ENCODE measurements at places on chromosomes 5 and 9.

DNA sequence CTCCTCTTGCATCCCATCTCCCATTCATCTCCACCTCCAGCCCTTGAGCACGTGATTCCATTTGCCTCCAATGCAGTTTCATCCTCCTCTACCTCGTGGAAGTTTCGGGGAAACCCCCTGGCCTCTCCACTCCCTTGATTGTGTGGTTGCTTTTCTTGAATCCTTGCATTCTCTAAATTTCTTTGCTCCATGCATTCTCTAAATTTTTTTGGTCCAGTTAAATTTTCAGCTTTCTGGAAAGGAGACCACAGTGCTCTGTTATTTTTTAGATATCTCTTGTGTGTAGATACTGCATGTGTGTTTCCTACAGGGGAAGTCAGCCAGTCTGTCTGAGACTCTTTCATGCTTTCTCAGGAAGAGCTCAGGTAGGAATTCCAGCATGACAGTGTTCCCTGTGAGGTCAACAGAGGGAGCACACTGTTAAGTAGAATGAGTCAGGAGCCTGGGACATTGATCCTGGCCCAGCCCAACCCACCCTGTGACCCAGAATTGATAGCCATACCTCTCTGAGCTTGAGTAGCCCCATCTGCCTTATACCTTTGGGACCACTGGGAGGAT is 52.8 kb downstream of the AMBP start:
- DNase-seq, result no peak

- no peak for DNase-seq
Observed at GRCh38 chr5:107743373-107744000, 72.8 kb upstream of the EFNA5 start.

GRCh38 chr5:39518516-39518915 is 93.7 kb upstream of the DAB2 start:
- DNase-seq, result no peak

- DNase-seq, result no peak
Observed at GRCh38 chr5:134874831-134875655, 872 bp downstream of the TXNDC15 start.

- DNase-seq, result no peak
Observed at GRCh38 chr5:149388498-149389190, 9.6 kb upstream of the IL17B start.

DNA sequence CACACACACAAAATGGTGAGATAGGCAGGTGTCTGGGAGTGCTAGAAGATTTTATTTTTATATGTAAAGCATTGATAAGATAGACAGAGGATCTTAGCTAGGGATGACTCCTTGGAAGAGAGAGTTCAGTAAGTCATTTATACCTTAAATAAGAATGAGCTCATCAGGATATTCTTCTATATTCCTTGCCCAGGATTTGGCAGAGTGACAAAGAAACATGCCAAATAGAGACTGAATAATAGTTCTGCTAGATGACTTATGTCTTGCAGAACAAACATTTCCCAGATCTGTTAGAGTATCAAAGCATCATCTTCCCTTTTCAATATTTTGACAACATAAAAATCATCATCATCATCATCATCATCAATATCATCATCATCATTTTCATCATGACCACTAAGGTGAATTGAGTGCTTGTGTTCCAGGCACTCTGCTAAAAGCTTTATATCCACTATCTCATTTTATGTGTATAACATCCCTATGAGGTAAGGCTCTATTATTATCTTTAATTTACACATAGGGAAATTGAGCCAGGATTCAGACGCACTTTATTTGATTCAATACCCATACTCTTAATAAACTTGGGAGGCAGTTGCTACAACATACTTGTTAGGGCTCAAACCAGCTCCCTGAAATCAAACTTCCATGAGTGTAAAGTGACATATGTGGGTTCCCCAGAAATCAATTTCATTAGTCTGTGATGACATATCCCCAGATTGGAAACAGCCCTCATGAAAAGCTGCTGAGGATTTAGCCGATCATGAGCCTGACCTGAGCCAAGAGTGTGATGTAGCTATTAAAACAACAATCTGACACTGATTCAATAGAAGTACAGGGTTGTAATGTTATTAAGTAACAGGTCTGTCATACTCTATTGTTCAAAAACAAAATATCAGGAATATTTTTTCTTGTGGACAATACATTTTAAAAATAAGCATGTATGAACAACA is 176.3 kb upstream of the SEMA6A start:
- no peak for DNase-seq

GRCh38 chr9:71270554-71270953 is 149.1 kb upstream of the TRPM3 start:
- no peak for DNase-seq

DNA sequence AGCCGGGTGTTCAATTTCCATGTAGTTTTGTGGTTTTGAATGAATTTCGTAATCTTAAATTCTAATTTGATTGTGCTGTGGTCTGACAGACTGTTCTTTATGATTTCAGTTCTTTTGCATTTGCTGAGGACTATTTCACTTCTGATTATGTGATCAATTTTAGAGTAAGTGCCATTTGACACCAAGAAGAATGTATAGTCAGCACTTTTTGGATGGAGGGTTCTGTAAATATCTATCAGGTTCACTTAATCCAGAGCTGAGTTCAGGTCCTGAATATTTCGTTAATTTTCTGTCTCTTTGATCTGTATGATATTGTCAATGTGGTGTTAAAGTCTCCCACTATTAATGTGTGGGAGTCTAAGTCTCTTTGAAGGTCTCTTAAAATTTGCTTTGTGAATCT is 944.9 kb downstream of the TLE4 start:
- no peak for DNase-seq

DNA sequence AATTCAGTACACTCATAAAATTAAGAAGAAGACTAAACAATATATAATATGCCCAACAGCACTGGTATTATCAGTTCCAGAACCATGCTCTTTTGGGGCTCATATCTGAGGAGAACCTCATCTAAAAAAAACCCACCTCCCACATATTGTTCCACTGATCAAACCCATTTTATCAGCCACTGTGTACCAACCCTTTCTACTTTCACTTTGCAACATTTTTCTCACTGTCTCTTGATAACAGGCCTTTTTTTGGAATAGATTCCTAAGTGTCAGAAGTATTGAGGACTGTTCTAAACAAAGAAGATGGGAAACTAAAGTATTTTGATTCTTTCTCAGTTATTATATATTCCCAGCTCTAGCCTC is 173.2 kb downstream of the GABRB2 start:
- DNase-seq, result no peak

- no peak for DNase-seq
Observed at GRCh38 chr5:110343616-110344015, 382.9 kb downstream of the TMEM232 start.

GRCh38 chr9:75664597-75664996 is 225.9 kb upstream of the PCSK5 start:
- DNase-seq, result no peak

GRCh38 chr9:80885894-80886293 is 803.5 kb downstream of the TLE1 start:
- DNase-seq, result peak; percentile 38

DNA sequence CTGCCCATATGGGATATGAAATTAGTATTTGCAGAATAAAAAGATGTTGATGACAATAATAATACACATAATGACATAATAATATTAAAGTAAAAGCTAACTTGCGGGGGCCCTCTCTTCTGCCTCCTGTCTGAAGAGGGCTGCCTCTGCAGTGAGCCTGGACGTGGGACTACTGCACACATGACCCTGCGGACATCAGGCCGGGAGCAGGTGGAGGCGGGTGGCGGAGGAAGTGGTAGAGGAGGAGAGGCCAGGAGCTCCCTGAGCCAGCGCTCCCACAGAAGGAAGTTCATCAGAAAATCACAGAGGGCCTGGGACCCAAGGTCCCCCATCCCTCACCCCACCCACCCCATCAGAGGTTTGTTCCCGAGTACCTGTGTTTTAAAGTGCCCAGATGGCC is 60.5 kb downstream of the ROPN1L start:
- DNase-seq, result no peak

GRCh38 chr5:169765176-169765996 is 128.3 kb downstream of the DOCK2 start:
- no peak for DNase-seq

DNA sequence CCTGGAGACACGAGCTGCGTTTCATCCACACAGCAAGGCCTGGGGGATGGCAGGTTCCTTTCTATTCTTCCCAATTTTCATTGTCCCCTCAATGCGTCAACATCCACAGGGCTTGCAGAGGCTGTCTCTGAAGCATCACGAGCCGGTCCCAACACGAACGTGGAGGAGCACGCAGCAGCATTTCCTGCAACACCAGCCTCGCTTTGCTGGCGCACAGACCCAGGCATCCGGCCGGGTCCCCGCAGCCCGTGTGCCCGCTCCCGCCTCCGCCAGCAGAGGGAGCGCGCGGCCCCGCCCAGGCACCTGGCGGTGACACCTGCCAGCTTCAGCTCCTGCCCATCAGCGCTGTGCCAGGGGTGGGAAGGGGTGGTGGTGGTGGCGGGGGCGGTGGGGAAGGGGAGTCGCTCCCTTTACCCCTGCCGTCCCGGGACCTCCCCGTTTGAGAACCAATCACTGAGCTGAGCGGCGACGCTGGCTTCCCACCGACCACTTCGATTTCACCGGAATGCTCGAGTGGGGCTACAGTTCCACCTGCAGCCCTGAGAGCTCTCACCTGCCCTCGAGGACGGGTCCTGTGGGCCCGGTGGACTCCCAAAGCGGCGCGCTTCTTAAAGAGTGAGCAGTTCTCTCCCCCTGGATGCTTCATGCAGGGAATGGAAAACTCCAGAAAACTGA is 464.5 kb downstream of the ICE1 start:
- peak; percentile 76 for DNase-seq

DNA sequence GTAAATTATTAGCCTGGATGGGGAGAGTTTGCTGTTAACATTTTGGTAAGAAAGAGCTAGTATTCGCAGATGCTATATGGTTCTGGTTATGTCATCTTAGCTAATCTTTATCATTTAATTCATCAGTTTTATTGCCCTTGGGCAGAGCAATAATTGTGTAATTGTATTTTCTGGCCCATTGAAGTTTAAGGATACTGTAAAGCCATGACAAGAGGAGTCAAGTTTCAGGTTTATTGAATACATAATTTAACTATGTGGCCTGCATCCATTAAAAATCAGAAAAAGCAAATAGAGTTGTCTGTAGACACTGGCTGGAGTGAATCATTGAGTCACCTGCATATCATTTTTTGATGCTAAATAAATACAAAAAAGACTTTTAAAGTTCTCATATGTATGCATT is 255.8 kb downstream of the PRELID2 start:
- DNase-seq, result no peak

DNA sequence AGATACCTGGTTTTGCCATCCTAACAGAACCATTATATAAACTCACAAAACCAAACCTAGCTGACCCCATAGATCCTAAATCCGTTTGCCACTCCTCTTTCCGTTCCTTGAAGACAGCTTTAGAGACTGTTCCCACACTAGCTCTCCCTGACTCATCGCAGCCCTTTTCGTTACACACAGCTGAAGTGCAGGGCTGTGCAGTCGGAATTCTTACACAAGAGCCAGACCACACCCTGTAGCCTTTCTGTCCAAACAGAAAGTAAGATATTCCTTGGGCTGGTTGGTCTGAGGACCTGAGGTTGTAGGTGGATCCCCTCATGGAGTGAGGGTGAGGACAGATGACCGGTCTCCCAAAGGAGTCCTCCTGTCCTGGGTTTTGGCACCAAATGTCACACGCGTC is 56.7 kb upstream of the NAA35 start:
- DNase-seq, result no peak

DNA sequence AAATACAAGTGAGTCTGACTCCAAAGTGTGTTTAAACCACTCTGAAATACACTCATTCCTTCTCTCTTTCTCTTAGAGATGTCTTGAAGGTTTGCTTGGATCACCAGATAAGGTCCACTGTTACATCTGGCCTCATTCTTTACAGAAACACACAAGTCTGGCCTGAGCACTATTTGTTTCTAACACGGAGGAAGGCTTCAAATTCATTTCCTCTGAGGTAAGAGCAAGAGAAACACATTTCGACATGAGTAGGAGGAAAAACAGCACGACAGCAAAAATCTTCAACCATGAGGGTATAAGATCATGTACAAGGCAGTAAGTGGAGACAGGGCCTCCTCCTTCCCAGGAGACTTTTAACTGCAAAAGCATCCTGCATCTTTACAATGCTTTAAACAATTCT is 8.0 kb downstream of the SIL1 start:
- no peak for DNase-seq

DNA sequence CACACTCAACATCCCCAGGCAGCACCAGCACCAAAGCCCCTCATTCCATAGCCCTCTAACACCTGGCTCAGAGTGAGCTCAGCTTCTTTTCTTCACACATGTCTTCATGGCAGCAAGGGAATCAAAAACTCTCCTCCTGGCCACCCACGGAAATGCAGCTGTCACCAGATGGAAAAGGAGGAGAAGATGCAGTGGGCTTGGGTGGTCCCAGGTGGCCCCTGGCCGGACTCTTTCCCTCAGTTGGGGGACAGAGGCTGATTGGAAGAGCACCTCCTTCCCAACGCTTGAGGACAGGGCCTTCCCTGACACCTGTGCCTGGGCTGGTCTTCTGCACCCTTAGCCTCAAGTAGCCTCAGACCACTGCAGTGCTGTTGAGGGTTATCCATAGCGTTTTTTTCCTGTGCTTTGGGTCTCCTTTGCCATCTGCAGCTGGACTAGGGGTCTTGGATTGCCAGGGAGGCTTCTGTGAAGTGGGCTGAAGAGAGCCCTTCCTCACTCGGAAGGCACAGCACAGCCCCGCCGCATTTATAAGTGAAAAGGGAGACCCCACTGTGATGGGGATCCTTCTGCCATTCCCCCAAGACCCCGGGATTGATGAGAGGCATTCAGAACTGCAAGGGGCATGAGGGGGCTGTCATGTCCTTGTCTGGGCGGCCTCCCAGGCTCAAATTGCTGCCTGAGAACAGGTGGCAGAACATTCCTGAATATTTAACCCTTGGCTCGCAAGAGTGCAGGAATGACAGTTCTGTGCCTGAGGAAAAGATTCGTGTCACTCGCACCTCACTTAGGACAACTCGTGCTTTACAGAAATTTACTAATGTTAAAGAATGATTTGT is 200.0 kb downstream of the AUH start:
- DNase-seq, result no peak

- DNase-seq, result no peak
Observed at GRCh38 chr9:86321373-86321772, 32.8 kb downstream of the TUT7 start.

DNA sequence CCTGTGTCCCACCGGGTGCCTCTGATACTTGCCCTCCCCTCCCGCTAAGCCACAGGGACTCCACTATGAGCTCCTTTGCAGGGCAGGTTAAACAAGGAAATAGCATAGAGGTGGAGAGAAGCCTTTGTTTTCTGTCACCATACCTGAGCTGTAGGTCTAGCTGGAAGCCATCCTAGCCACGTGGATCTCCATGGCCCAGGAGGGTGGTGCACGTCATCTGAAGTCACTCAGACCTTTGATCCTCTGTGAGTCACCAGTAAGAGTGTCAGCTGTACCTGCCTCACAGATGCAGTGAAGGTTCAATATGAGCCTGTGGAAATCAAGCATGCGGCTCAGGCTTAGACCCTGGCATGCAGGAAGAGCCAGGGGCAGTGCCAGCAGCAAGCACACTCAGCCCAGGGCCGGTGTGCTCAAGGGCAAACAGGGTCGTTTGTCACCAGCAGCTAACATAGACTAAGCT is 55.1 kb downstream of the ASS1 start:
- DNase-seq, result no peak

Measured in WTC11 (cell line).